Activated gamma-delta T cell (primary cell): ENCODE measurements at places on chromosomes 5 and 9.

DNA sequence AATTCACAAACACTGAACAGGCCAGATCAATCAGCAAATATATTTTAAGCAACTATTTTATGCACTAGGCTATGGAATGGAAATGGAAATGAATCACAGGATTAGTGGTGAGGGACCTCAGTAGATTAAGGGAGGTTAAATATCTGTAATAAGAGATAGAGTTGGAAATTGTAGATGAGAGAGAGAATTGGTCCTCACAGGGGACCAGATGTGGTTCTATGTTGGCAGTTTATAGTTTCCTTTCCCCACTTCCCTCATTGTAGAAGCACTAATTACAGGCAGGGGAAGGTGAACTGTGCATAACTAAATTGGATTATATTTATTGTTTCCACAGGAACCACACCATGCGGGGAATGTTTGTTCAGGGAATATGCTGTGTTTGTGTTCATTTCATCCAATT, 496.2 kb downstream of the ARHGEF28 start:
- no peak for DNase-seq

GRCh38 chr5:125657936-125658335, 765.3 kb upstream of the GRAMD2B start:
- DNase-seq: no peak

DNA sequence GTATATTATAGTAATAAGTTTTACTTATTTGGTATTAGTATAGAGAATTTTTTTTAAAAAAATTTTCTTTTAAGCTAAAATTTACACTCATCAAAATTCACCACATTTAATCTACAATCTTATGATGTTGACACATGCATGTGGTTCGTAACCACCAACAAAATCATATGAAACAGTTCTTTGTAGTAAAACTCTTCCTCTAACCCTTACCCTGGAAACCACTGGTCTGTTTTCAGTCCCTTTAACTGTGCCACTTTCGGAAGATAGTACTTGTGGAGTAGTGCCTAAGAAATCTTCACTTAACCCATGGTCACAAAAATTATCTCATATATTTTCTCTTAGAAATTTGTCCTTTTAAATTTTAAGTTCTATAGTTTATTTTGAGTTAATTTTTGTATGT, 1498.8 kb downstream of the MAT2B start:
- DNase-seq: no peak

- no peak for DNase-seq
Measured at GRCh38 chr5:83538786-83539462, 67.4 kb downstream of the VCAN start.

GRCh38 chr5:5078009-5078897, 61.9 kb upstream of the ADAMTS16 start:
- DNase-seq: no peak

- no peak for DNase-seq
Measured at GRCh38 chr5:123037104-123037418, 536 bp upstream of the PPIC start.
